ENCODE measurements at places on chromosomes 3 and 15.

DNA sequence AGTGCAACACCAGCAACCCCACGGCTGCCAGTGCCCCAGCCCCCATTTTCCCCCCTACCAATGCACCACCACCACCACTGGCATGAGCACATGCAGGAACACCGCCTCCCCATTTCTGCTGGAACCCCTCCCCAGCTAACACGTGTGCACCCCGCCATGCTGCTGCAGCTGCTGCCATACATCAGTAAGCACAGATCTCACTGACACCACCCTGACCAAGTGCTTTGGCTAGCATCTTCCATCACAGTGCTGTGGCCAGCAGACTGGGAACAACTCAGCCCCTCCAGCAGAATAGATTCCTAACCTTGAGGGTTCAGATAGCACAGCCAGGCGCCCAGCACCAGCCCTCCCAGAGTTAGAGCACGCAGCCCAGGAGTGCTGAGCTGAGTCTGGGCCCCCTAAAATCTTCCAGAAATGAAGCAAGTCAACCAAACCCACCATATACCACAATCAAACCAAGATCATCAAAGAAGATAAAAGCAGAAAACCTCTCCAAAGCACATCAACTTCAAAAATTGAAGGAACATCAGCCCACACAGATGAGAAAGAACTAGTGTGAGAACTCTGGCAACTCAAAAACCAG lies 81.2 kb upstream of the CDV3 start:
- H3K27me3 ChIP-seq, result no peaks in the 10 kb centered on the region
- peaks cover 3% of the 10 kb centered on the region for H3K36me3 ChIP-seq
- H3K27ac ChIP-seq, result no peak overlapping the region
- DNase-seq, result no peak

DNA sequence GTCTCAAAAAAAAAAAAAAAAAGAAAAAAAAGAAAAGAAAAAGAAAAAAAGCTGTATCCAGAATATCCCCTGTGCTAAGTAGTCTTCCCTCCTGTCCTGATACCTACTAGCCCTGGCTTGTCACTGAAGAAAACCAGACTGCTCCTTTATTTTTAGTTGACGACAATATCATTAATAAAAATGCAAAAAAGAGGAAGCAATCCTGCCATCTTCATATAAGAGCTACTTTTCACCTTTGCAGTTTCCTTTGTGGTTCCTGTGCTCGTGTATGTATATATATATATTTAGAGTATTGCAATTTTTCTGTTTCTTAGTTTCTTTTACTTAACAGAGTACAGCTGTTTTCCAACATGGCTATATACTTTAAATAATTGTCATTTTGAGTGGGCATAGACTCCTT lies 13.6 kb downstream of the C3orf20 start:
- 0 out of 2 replicates have a peak, but pooled peaks cover 1% of the 10 kb centered on the region for H3K27me3 ChIP-seq
- H3K4me3 ChIP-seq, result no peak overlapping the region
- no peak overlapping the region for H3K27ac ChIP-seq
- no peaks in the 10 kb centered on the region for H3K4me1 ChIP-seq
- no peak for DNase-seq
- no peaks in the 10 kb centered on the region for H3K36me3 ChIP-seq

- no peak for DNase-seq
- no peak overlapping the region for H3K4me3 ChIP-seq
- H3K4me1 ChIP-seq, result peaks cover 4% of the 10 kb centered on the region
- H3K36me3 ChIP-seq, result no peaks in the 10 kb centered on the region
These were observed 2.4 kb upstream of the MYZAP start for GRCh38 chr15:57589281-57589680.

DNA sequence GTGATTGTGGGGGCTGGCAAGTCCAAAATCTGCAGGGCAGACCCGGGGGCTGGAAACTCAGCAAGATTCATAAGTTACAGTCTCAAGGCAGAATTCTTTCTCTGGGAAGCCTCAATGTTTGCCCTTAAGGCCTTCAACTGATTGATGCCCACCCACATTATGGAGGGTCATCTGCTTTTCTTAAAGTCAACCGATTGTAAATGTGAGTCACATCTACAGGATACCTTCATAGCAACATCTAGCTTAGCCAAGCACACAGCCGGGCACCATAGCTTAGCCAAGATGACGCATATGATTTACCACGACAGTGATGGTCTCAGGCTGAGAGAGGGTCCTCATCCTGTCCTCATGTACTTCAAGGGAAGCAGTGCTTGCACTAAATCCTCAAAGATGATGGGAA lies 43.5 kb downstream of the IDH2 start:
- no peak overlapping the region for H3K4me3 ChIP-seq
- no peak for DNase-seq
- peaks cover 25% of the 10 kb centered on the region for H3K4me1 ChIP-seq

DNA sequence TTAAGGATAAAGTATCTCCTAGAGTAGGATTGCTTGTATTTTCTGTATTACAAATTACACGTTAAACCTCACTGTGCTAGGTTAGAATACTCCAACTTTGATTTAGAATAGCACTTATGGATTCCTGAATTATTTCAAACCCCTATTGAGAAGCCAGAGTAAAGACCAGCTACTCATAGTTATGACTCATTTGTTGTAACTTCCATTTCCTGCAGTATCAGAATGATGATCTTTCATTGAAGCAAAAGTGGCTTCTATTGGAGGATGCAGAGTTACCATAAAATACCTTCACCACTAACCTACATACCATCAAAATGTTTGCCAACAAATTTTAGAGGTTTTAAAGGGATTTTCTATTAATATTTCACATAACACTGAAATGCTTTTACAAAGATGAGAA lies 1322.7 kb upstream of the ALCAM start:
- no peak overlapping the region for H3K27ac ChIP-seq
- no peak for DNase-seq

DNA sequence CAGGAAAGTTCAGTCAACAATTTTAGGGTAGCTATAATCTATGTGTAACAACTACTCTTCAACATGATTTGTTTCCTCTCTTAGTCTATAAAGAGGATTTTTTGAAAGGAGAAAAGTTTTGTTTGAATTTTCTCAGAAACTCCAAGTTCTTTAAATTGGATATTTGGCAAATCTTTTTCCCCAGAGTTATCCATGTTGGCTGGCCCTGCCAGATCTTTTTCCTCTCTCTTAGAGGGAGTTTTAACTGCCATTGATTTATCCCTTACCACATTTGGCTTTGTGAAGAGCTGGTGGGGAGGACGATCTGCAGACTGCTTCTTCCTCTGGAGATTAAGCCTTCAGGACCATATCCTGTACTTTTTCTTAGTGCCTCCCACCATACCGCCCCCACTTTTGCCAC lies 64.9 kb upstream of the ROPN1 start:
- H3K36me3 ChIP-seq, result no peaks in the 10 kb centered on the region
- H3K27ac ChIP-seq, result no peak overlapping the region
- no peaks in the 10 kb centered on the region for H3K4me1 ChIP-seq
- DNase-seq, result no peak
